ENCODE measurements at places on chromosomes 6 and 20.

DNA sequence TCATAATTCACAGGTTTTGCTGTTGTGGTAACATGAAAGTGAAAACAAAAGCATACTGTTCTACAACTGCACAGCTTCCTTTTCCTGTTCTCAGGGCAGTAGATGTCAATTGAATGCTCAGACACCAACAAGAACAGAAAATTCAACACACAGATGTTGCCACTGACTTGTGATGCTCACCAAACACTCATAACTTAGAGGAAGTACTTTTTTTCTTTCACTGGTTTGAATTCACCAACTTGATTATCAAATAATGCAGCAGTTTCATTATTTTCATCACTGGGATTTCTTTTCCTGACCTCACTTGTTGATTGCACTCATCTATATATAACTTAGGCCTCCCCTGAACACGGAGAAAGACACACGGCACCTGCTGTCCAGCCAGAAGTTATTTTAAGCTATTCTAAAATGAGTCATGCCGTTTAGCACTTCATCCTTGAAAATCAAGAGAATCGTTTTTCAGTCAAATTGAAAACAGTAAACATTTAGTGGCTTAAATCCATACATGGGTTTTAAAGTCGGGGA, 949 bp downstream of the TXLNB start:
- DNase-seq, result no peak

GRCh38 chr6:157983406-157984119, 1.9 kb downstream of the SYNJ2 start:
- no peak for DNase-seq

DNA sequence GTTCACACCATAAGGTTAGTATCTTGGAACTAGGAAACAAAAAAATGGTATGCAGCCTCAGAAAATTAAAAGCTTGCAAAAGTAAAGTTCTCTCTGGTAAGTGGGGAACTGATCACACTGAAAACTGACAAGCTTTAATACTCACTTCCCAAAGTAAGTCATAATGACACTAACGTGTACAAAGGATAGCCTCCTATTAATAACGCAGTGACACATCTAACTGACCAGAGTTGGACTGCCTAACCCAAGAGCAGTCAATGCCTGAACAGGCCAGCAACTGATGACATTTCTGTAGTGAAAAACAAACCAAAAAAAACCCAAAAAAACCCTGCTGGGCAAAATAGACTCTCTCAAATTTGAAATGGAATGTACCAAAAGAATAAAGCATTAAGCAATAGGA, 30.7 kb downstream of the CHD6 start:
- DNase-seq, result no peak

GRCh38 chr6:34795836-34796425, 4.0 kb downstream of the BLTP3A start:
- DNase-seq, result no peak

DNA sequence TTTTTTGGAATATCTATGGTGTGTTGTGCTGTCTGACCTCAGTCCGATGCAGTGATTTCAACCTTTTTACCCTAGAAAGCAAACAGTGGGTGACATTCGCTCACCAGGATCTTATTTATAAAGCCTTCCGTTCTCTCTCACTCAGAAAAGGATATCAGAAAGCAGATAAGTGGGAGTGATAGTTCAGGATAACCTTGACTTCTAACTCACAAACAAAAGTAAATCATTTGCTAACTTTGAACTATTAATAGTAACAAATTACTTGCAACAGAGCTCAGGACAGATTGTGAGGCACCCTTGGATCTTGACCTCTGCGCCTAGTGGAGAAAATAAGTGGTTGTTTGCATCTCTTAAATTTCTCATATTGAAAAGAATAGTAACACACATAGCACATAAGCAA, 637.1 kb upstream of the CITED2 start:
- DNase-seq, result no peak

DNA sequence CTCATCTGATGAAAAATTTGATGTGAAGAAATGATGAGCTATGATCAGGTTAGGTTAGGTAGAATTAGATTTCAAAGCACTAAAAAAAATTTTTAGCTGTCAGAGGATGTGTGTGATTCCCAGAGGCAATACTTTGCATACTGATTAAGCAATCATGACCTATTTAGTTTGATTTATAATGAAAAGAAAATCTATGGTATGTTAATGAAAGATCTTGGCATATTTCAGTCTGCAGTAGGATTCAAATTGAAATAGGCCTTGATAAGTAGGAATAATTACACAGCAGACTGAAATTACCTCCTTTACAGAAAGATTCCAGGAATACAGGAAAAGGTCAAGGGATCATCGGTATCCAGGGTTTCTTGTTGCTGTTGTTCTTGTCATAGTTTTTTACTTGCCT, 69.3 kb downstream of the HDDC2 start:
- DNase-seq, result no peak

DNA sequence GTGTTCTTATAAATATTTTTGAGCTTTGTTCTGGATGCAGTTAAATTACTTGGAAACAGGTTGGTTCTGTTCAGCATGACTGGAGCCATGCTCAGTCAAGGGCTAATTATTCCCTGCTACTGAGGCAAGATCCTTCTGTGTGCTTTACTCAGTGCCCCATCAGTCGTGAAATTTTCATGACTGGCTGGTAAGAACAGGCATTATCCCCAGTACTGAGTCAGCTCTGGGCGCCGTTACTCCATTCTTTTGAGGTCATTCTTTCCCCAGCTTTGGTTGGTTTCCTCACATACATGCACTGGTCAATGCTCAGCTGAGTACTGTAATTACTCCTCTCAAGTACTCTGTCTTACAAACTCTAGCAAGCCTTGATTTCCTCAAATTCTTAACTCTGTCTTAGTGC, 71.3 kb downstream of the CDKAL1 start:
- no peak for DNase-seq

DNA sequence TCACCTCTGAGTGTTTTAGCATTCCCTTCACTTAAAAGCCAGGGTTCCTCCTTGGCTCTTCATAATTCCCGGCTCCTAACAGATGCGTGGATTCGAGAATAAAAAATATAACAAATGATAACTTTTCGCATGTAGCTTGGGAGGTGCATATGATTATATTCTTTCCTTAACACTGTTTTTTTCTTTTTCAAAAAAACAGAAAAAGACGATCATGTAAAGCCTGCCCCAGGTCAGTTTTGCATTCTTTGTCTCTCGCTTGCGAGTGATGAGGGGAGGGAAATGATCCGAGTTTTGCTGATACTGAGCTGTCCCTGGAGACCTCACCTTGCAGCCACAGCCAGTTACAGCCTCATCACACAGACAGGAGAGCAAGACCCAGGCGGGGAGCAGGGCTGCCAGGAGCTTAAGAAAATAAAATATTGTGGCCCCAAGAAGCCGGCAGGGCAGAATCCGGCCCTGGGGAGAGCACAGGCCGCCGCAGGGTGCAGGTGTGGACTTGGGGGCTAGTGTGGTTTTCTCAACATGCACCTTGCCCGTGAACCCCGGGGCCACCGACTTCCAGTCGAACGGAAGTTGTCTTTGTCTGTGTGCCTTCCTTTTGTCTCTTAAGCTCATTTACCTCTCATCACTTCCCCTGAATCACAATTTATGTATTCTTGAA, 301.8 kb downstream of the TAF4 start:
- no peak for DNase-seq

DNA sequence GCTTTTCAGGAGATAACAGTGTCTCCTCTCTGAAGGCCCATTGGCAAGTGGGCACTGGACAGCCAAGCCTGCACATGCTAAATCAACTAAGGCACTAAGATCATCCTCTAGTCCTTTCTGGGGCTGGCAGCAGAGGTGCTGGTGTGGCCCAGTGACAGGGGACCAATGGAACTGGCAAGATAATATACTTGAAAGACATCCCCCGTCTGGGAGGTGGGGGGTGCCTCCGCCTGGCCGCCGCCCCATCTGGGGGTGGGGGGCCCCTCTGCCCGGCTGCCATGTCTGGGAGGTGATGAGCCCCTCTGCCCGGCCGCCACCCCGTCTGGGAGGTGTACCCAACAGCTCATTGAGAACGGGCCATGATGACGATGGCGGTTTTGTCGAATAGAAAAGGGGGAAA, 223.3 kb downstream of the UNC5CL start:
- no peak for DNase-seq

DNA sequence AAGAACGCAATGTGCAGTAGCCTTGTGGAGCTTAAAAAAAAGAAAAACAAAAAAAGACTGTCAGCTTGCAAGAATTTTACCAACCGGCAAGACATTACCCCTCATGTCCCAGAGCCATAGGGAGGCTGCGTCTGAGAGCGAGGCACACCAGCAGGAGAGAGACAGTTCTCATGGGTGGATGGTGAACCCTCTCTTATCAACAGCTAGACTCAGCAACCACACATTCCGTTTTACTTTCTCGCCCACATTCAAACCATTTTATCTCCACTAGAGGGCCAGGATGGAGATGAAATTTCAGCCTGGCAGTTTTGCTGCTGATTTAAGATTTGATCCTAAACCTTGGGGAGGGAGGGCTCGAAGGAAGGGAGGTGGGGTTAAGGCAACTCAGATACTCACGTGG, 247.0 kb downstream of the ATXN1 start:
- DNase-seq, result peak; percentile 40

GRCh38 chr6:34053721-34054120, 92.2 kb downstream of the GRM4 start:
- DNase-seq, result no peak

DNA sequence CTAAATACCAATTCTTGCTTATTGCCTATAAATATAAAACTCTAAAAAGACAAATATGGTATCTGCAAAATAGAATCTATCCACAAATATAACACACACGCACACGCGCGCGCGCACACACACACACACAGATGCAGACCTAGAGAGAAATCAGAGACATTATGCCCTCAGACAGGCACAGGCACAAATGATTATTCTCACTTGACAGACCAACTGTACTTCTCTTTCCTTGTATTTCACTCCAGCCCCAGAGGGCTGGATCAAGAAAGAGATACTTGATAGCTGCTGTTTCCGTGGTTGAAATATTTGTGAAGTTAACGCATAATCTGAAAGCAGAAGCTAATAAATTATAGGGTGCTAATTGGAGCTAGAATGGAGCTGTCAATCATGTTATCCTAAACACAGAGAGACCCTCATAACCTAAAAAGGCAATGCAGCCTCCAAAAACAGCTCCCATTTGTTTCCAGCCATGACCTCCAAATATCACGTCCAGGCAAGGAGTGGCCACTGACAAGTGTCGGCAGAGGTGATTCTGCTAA, 11.5 kb downstream of the VGLL2 start:
- DNase-seq, result no peak

DNA sequence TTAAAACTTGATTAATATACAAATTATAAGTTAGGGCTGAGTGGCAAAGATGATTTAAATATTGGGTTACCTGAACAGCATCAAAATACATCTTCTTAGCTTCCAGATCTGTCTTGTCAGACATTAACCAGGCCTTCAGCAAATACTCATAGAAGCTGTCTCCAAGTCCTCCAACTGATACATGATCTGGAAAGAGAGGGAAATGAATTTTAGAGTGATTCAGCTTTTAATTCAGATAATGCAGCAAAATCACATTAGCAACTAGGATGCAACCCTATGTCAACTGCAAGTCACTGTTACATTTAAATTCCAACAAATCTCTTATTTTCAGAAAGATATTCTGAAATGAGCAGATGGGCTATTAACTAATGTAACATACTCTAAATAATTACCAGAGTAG, 115.2 kb upstream of the FAM184A start:
- no peak for DNase-seq

DNA sequence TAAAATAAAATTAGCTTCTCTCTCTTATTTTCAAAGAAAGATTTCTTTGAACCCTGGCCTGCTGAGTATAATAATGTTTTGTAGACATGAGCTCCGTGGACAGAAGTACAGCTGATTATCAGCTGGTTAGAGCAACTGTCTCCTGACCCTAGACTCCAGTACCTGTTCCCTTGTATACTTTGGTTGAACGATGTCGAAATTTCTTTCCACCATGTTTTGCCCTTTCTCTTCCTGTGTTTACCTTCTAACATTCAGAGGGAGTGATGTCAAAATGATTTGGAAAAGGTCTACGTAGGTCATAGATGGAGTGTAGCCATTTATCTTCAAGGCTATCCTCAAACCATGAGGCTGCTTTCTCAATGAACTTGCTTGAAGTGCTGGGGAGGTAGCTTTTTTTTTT, 16.8 kb upstream of the ADTRP start:
- no peak for DNase-seq

GRCh38 chr20:17888044-17888443, 80.5 kb downstream of the SNX5 start:
- DNase-seq, result no peak

- DNase-seq, result peak; percentile 59
These were observed at the start of gene OPRM1 for GRCh38 chr6:154039231-154039842. OPRM1 (plus strand) TSS chr6:154039240; CDS start chr6:154039545, 305 bp downstream.

DNA sequence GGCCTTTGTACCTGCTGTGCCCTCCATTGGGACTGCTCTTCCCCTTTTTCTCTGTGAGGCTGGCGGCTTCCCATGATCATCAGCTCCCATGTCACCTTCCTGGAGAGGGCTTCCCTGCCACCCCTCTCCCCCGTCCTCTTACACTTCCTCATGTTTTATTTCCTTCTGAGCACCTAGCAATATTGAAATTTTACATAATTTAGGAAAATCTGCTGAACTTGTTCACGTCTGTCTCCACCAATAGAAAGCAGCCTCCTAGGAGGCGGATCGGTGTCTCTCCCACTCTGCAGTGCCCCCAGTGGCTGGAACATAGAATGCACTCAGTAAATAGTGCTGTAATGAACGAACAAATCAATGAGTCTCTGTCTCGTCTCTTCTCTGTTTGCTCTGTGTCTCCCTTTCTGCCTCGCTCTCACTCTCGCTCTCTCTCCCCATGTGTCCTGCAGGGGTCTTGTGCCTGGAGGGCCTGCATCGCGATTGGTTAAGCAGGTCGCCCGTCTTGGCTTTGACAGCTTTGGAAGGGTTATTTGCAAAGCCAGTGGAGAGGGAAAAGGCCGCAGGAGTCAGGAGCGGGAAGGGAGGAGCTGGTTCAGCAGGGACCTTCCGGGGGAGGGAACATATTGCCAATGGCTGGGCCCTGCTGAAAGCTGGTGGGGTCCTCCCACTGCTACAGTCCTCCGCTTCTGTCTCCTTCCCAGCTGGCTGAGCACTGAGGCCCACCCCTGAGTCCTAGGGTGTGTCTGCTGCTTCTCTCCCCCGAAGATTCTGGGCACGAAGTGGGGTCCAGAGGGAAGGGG, 12.1 kb upstream of the OCSTAMP start:
- peak; percentile 82 for DNase-seq

GRCh38 chr20:37992802-37993409, 40.4 kb downstream of the TTI1 start:
- DNase-seq, result peak; percentile 30

DNA sequence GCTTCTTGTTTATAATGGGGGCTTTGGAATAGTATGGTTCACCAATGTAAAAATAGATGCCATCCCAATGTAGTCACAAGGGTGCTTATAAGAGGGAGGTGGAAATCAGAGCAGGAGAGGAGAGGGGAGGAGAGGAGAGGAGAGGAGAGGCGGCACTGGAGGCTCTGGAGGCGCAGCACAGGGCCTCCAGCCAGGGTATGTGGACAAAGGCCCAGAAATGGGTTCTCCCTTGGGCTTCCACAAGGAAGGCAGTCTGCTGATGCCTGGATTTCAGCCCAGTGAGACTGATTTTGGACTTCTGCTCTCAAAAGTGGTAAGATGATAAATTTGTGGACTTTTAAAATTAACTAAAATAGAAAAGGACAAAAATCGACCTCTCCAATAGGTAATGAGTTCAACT, 116.8 kb downstream of the RNASET2 start:
- no peak for DNase-seq

GRCh38 chr20:63154395-63154794, 61.5 kb downstream of the YTHDF1 start:
- DNase-seq, result no peak

- peak; percentile 78 for DNase-seq
These were observed 38.3 kb downstream of the ARHGAP18 start for GRCh38 chr6:129671442-129672340.

All from activated CD4-positive, alpha-beta T cell treated with anti-CD3 and anti-CD28 coated beads for 48 hours (primary cell).